ENCODE measurements at places on chromosomes 4 and X.

- peak; percentile 31 for DNase-seq
Measured at GRCh38 chr4:40055863-40056715, 561 bp upstream of the N4BP2 start.

DNA sequence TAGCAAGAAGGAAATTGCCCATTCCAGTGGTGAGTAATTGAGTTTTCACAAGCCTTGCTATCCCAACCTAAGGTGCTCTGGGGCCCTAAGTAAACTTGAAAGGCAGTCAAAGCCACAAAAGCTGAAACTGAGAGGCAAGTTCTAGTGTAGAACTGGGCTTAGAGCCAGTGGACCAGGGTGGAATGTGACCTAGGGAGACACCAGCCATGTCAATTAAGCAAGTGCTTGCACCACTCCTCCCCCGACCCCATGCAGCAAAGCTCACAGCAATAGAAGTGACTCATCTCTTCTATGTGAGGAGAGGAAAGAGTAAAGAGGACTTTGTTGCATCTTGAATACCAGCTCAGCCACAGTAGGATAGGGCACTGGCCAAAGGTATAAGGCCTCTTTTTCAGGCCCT is 486.1 kb upstream of the POU3F4 start:
- no peak for DNase-seq

DNA sequence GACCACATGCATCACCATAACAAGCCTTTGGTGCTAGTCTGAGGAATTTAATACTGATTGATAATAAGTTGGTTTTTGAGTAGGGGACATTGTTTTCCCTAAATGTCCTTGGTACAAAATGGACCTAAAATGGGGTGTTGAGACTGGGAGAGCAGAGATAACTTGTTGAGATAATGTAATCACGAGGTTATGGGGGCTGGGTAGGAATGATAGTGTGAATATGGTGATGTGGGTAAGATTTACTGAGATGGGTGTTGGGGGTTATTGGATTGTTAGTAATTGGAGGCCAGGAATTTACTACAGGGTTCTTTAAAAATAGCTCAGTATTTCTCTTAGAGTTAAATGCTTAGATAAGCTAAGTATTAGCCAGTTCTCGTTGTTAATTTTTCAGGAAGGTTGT is 3.9 kb downstream of the BMP2K start:
- DNase-seq: no peak

DNA sequence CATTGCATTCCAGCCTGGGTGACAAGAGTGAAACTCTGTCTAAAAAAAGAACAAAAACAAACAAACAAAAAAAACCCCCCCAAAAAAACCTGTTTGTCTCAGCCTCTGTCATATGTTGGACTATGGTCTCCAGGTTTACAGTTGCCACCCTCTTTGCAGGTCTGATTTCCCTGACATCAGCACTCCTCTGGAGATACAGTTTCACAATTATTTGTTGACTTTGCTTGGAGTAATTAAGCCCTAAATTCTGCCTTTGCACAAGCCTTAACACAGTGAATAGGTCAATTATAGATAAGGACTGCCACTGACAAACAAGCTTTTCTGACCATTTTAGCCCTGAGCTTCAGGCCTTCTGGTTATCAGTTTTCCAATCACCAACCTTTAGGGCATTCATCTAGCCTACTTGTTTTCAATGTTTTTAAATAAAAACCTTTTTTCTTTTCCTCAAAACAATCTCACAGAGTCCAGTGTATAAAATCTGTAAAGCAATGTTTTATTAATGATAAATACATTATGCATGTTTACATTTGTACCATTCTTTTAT is 20.4 kb upstream of the MAPK10 start:
- no peak for DNase-seq

- DNase-seq: no peak
Measured at GRCh38 chr4:8306511-8307021, 37.0 kb downstream of the HTRA3 start.

DNA sequence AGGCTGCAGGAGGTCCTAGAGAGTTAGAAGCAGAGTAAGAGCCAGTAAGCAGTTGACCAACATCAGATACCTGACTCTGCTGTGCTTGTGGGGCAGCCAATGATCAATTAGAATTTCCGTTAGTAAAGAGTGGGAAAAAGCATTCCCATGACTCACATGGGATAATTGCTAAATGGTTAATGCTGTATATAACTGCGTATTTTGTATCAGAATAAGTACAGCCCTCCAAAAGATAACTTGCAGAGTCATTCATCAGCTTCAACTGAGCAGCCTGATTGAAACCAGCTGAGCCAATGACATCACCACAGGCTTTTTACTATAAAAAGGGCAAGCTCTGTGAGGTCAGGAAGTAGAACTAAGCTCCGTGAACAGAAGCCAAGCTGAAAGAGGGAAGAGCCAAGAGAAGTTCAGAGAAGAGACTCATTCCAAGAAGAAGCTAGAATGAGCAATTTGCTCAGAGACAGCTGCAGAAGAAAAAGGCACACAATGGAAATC is 67.9 kb downstream of the PPP3CA start:
- DNase-seq: no peak

DNA sequence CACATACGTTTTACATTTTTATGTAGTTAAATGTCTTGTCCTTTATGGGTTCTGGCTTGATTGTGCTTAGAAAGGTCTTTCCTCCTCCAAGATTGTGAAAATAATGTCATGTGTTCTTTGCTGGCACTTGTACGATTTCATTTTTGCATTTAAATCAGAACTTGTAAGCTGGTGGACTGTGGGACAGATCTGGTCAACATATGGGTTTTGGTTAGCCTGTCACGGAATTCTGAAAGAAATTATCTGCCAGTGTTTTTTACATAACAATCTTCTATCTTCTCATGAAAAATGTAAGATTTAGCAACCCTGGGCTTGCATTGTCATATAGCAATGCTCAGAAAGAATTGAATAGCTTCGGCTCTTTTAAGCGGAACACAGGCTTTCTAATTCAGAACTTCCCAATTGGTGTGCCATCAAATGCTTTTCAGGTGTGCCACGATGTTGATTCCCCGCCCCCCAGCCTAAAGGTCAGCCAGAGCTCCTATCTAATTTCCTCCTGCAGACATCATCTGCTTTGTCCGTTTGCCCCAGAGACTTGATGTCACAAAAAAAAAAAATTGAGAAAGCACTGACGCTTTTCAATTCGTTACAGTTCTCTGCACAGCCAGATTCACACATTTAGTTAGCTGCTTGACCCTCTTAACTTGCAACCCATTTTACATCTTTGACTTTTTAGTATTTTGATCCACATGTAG is 16.2 kb downstream of the AFF1 start:
- no peak for DNase-seq

DNA sequence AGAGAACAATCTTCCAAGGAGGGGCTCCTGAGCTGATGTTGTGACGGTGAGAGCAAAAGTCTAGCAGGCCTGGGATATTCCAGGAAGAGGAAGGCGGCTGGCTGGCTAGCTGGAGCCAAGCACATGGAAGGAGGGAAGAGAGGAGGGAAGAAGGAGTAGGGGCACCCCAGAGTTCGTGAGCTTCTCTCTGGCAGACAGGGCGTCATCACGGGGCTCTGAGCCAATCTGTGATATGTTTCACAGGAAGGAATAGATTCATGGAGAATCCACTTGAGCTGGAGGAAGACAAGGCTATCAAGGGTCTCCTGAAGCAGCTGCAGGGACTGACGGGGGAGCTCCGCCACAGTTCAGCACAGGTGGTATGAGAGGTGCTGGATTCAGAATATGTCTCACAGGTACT is 73.6 kb downstream of the DHRSX start:
- DNase-seq: no peak

DNA sequence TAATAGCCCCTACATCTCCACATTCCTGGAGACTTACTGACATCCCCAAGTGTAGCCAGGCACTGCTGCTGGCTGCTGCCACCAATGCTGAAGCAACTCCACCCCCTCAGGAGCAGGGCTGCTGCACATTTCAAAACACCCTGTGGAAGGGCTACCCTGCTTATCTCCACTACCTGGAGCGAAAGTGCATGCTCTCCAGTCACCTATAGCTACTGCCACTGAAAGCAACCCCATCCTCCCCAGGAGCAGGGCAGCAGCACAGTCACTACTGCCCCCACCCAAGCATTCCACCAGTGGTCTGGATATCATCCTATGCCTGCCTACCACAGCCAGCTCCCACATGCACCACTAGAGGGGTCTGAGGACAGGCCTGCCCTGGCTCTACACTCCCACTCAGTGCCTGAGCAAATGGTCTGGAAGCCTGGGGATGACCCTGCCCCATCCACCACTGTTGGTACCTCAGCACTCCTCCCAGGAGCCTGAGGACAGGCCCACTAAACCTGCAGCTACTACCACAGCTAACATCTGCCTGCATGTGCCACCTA is 55.3 kb downstream of the MANBA start:
- no peak for DNase-seq

Measured in stimulated activated CD8-positive, alpha-beta memory T cell treated with anti-CD3 and anti-CD28 coated beads, Interleukin-4, amount 100 ng/mL, for 1 hour (primary cell).